Effector CD4-positive, alpha-beta T cell (primary cell): ENCODE measurements at places on chromosomes 6 and 20.

DNA sequence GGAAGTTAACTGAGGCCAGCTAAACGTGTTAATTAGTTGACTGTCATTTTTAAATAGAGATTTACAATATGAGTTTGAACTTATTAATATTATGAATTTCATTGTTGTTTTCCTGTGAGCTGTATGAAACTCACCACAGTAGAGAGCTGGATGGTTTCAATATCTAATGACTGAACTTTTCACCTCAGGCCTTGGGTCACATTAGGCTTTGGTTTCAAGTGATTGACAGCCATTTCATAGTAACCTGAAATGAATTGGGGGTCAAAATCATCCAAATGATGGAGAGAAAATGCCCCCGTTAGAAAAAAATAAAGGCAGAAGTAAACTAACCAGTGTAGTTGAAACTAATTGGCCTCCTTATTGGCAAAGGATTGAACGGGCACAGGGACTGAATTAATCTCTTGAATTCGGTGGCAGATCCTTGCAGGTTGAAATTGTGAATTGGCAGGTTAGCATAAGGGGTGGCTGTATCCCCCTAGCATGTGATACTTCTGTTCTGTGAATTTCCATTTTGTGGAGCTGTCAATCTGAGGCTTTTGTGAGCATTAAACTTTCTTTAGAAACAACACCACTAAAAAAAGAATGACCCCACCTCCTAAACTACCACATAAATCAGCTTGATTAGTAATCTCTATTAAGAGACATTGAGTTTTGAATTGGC lies 155.1 kb upstream of the MMS22L start:
- no peak for DNase-seq

DNA sequence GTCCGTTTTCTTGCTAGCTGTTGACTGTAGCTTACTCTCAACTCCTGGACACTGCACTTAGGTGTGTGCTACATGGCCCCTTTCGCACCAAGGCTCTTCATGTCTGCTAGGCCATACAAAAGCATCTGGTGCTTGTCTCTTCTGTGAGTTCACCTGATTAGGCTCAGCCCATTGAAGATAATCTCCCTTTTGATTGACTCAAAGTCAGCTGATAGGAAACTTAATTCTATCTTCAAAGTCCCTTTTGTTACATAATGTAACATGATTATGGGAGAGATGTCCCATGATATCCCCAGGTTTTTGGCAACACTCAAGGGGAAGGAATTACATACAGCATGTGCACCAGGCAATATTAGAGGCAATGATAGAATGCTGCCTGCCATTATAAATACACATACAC lies 263.0 kb upstream of the JAG1 start:
- no peak for DNase-seq

GRCh38 chr6:119476024-119476423 lies 126.5 kb upstream of the MAN1A1 start:
- no peak for DNase-seq

DNA sequence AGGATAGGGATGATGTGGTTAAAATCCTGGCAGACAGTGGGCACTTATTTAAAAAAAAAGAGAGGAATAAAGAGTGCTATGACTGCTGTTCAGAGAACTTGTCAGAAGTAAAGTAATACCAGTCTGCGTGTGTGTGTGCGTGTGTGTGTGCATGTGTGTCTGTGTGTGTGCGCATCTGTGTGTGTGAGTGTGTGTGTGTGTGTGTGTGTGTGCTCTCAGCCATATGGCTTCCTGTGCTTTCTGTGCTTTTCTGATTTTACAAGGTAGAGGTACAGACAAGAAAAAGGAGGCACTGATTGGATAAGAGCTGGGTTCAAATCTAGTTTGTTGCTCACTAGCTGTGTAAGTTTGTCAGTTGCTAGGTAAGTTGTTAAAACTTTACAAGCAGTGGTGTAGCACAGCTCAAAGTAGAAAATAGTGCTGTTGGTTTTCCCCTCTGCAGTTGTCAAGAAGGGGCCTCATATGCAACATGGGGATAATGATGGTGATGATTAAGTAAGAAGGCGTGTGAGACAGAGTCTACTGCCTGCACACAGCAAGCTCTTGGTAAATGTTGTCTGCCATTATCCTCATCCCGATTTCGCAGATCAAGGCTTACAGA lies 155.3 kb upstream of the ZNF217 start:
- DNase-seq, result no peak

GRCh38 chr6:31352683-31353383 lies 4.1 kb downstream of the HLA-B start:
- DNase-seq, result no peak

- no peak for DNase-seq
Measured at GRCh38 chr6:68635706-68636513, 828 bp downstream of the ADGRB3 start.

DNA sequence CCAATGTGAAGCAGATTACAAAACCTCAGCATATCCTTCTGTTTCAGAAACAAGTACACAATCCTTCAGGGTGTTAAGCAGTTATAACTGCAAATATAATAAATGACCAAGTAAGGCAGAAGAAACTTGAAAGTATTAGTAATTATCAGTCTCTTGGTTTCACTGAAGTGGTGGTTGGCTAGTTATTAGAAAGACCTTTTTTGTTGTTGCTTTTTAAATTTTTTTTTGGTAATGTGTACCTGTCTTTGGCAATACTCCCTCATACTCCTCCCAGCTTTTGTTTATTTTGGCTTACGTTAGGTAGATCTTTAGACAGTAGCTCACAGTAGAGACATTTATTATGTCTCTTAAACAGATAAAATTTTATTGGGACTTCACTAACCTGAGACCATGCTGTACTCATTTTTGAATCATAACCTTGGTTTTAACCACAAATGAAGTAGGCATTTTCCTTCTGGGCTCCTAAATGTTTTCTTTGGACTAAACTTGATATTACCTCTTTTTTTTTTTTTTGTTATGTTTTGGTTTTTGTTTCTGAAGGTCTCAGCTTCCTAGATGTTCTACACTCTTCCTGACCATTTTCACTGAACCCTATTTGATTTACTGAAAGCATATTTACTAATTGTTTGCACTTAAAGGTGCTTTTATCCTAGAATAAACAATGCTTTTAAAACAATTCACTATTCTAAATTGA lies 6.4 kb downstream of the CD2AP start:
- DNase-seq, result no peak

DNA sequence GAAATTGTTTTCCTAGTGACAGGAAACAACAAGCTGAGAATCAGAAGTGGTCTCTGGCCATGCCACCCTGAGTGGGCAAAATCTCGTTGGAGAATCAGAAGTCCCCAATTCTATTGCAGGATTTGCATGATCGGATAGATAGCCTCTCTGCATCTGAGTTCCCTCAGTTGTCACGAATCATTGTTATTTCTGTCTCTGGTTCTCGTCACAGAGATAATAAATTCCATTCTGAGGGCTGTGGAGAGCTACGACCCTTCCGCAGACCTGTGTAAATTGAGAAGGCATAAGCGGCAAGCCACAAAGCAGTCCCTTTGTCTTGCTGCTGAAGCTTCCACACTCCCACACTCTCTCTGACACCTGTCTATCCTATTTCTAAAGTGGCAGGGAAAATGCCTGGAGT lies 102.4 kb upstream of the CNR1 start:
- DNase-seq, result no peak

DNA sequence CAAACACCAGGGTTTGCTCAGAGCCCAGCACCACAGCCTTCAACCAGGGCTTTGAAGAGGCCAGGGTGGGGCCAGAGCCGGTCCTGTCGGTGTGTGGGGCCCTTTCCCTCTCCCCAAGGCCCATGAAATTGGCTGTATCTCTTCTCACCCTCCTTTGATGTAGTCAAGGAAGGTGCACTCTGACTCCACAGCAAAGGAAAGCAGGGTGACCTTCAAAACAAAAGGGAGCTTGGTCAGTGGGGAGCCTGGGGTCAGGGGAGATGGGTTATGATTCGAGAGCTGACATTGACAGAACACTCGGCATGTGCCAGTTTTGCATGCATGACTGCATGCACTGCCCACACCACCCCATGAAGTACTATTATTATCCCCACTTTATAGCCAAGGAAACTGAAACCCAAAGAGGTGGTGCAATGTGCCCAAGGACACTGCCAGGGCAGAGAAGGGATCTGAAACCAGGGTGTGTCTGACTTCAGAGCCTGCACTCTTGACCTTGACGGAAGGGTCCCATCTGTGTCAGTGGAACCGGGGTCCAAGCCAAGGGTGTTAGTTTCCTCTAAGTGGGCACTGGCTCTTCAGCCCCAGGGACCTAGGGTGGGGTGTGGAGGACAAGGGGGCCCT lies 55.4 kb downstream of the RAB44 start:
- no peak for DNase-seq

GRCh38 chr6:147904416-147904815 lies 395.9 kb downstream of the SAMD5 start:
- DNase-seq, result no peak

DNA sequence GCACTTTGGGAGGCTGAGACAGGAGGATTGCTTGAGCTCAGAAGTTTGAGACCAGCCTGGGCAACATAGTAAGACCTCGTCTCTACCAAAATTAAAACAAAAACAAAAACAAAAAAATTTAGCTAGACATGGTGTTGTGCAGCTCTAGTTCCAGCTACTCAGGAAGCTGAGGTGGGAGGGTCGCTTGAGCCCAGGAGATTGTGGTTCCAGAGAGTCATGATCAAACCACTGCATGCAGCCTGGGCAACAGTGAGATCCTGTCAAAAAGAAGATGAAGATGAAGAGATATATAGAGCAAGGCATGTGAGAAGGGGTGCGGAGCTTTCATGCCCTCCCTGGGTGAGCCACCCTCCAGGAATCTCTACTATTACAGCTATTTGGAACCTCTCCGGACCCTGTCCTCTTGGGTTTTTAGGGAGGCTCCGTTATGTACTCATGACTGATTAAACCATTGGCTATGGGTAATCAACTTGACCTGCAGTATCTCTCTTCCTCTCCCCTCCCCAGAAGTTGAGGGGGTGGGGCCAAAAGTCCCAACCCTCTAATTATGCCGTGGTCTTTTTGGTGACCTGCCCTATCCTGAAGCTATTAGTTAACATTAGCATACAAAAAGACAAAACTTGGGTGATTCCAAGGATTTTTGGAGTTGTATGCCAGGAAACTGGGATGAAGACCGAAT lies 9.0 kb downstream of the POLH start:
- no peak for DNase-seq

DNA sequence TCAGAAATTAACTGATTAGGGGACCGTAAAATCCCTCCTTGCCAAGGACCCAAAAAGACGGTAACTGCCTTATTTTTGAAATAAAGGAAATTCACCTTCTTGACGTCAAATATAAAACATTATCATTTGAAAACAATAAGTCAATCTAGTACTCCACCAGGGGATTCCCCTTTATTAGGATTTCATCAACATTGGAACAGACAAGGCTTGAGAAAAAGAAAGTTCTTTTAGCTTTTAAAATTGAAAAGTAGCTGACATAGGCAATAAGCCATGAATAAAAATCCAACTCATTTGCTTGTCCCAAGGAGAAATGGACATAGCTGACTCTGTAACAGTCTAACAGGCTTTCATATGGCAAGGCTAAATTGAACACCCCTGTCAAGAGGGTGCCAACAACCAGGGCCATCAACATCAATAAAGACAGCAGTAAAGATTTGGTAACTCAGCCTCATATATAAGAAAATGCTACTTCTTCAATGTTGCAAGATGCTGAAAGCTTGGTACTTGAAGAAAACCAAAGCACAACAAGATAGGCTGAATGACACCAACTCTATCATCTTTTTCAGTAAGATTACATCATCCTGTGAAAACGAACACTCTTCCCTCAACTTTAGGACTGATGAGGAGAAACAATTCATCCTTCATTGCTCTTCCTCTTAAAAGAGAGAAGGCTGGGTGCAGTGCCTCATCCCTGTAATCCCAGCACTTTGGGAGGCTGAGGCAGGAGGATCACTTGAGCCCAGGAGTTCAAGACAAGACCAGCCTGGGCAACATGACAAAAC lies 121.0 kb upstream of the PRDM1 start:
- DNase-seq, result no peak

DNA sequence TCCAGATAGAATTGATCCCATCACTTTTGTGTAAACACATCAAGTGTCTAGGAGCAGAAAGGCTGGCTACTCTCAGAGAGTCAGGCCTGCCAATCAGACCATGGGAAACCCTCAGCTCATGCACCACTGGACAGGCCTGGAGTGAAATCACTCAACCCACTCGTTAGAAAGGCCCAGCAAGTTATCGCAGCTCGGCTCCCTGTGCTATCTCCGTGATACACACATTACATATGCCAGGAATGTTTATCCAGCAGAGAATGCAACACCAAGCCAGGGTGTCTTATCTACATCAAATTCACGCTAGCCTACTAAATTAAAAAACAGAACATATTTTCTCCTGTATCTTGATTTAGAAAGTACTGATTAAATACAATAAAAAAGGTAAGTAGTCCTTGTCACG lies 232.4 kb upstream of the FOXQ1 start:
- DNase-seq, result no peak

GRCh38 chr20:12700701-12701100 lies 308.1 kb upstream of the SPTLC3 start:
- no peak for DNase-seq

- DNase-seq, result no peak
Measured at GRCh38 chr20:62476056-62476838, 452 bp upstream of the GATA5 start.

- no peak for DNase-seq
Measured at GRCh38 chr20:38441916-38442315, 6.8 kb upstream of the SNHG17 start.

- no peak for DNase-seq
Measured at GRCh38 chr6:166744223-166745134, 117.4 kb upstream of the RPS6KA2 start.

- no peak for DNase-seq
Measured at GRCh38 chr20:20343932-20344331, 24.0 kb upstream of the INSM1 start.

GRCh38 chr20:63772781-63773518 lies 33.4 kb downstream of the SLC2A4RG start:
- no peak for DNase-seq

DNA sequence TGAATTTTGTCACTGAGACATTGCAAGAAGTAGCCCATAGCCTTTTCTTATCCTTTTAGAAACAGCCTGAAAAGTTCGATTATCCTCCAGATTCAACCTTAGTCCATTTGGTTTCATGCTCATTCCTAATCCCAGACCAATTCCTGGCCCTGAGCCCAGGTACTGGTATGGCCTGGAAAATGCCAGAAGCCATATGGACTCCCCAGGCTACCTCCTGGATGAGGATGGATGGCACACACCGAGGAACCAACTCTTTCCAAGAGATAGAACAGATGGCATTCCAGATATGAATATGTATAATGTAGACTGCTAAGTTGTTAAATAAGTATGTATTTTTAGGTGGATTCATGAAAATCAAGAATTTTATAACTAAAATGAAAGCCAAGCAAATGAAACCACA lies 51.6 kb upstream of the SNAP25 start:
- no peak for DNase-seq
